ENCODE measurements at places on chromosomes 11 and 22.

DNA sequence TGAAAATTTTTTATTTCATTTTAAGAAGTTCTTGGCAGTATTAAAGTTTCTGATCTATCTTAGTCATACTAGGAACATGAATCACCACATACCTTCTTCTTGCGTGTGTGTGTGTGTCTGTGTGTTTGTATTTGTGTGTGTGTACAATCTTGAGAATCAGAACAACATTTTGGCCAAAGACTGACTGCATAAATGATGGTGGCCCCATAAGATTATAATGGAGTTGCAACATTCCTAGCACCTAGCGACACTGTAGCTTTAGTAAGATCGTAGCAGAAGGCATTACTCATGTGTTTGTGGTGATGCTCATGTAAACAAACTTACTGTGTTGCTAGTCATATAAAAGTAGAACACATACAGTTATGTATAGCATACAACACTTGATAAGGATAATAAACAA is 205.4 kb downstream of the FAM76B start:
- DNase-seq = no peak

GRCh38 chr11:66417000-66417399 is 3.8 kb upstream of the NPAS4 start:
- no peak for DNase-seq

GRCh38 chr11:117871160-117871559 is 5.3 kb downstream of the FXYD6 start:
- no peak for DNase-seq

- DNase-seq = no peak
Observed at GRCh38 chr11:101498891-101499290, 84.9 kb downstream of the TRPC6 start.

GRCh38 chr11:59883597-59883996 is 5.0 kb downstream of the OOSP3 start:
- no peak for DNase-seq

GRCh38 chr11:113034576-113034975 is 73.4 kb downstream of the NCAM1 start:
- DNase-seq = no peak

GRCh38 chr11:10592331-10592730 is 23.9 kb upstream of the LYVE1 start:
- no peak for DNase-seq

GRCh38 chr22:23689414-23689813 is 1.4 kb upstream of the RGL4 start:
- DNase-seq = no peak

- no peak for DNase-seq
Observed at GRCh38 chr11:77470504-77470903, 3.4 kb downstream of the PAK1 start.

DNA sequence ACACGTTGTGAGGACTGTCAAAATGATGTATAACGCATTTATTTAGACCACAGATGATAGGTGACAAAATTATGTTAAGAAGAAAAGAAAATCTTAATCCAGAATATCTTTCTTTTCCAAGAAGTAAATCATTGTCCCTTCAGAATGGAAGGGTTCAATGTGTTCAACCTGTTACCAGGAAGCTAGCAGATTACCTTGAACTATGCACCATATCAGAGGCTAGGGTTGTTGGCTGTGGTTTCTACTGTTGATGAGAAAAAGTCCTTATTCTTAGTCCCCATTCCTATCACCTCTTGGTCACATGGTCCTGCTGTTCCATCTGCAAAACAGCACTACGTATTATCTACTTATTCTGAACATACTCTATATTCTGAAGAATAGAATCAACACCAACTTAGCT is 339.5 kb upstream of the CADM1 start:
- DNase-seq = no peak

DNA sequence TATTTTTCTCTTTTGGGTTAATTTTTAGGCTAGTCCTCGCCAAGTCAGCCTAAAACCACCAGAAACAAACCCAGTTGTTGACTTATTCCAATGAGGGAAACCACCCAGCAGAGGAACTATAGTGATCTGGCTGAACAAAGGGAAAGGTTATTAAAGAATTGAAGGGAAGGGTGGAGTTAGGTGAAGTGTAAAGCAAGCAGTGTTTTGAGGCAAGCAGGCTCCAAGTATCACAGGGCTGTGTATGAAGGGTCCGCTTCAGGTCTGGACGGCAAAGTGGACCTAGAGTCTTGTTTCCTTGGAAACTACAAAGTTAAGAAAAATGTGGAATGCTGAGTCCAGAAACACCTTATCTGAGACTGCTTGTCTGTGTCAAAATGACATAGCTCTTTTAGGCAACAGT is 3.2 kb upstream of the TCN2 start:
- no peak for DNase-seq

GRCh38 chr11:125305345-125305744 is 140.8 kb downstream of the PKNOX2 start:
- DNase-seq = no peak

DNA sequence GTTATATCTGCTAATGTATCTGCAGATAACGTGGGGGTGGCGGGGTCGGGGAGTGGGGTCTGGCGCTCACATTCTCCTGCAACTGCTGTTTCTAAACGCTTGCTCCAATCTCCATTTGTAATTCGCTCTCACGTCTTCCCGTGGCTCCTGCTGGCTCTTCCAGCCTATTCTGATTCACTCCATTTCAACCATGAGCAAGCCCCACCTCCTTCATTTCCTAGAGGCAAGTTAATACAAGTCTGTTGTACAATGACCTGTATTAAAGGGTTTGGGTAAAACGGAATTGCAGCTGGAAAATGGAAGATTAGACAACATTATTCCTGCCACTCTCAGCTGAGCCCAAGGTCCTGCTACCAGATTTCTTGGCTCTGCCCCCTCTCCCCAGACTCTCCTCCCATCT is 132.3 kb downstream of the CSNK2A3 start:
- no peak for DNase-seq

GRCh38 chr22:41919357-41920224 is 4.7 kb upstream of the SHISA8 start:
- peak; percentile 67 for DNase-seq

DNA sequence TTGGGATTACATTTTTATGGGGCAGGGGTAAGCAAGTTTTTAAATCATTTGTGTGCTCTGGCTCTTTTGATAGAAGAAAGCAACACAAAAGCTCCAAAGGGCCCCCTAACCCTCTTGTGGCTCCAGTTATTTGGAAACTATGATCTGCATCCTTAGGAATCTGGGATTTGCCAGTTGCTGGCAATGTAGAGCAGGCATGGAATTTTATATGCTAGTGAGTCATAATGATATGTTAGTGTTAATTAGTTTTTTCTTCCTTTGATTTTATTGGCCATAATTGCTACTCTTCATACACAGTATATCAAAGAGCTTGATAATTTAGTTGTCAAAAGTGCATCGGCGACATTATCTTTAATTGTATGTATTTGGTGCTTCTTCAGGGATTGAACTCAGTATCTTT is 10.1 kb downstream of the RAG1 start:
- DNase-seq = no peak

DNA sequence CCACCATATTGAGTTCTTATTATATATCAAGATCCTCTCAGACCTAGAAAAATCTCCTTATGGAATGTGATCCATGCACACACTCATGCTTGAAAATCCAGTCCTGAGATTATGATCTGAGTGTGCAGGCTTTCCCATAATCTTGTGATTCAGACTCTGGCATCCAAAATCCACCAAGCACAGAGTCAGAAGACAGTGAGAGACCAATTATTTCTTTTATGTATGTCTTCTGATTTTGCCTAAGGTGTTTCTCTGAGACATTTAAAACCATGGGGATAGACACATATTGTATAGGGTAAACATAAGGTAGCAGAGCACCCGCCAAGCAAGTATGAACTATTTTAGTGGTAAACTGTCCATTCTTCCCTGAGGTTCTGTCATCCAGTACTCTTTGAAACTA is 52.0 kb upstream of the MMP13 start:
- no peak for DNase-seq

- no peak for DNase-seq
Observed at GRCh38 chr11:103167166-103167565, 57.9 kb downstream of the DYNC2H1 start.

DNA sequence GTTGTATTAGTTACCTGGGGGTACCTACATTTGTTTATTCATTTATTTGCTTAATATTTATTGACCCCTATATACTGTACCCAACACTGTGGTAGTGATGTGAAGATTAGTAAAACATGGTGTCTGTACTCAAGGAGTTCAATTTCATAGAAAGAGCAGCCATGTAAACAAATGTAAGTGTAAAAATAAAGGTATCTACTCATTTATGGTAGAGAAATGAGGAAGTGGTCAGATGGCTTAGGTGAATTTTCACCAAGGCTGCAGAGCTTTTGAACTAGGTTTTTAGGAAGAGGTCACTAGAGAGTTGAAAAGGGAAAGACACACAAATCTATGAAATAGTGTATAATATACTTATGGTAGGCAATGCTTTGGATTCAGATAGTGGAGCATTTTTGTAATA is 11.1 kb downstream of the CTR9 start:
- no peak for DNase-seq

DNA sequence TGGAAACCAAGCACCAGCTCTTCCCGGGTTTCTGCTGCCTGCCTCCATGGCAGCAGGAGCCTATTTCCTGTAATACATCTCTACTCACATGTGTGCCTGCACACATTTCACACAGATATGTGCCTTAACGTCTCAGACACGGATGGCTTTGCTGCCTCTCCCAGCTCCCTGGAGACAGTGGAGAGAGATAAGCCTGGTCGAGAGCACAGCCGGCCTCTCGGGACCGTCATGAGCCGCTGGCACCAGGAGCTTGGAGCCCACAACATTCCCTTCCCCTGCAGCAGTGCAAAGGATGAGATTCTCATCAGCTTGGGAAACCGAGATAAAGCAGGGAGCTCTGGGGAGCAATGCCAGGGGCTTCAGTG is 587.7 kb downstream of the BRD1 start:
- peak; percentile 8 for DNase-seq

DNA sequence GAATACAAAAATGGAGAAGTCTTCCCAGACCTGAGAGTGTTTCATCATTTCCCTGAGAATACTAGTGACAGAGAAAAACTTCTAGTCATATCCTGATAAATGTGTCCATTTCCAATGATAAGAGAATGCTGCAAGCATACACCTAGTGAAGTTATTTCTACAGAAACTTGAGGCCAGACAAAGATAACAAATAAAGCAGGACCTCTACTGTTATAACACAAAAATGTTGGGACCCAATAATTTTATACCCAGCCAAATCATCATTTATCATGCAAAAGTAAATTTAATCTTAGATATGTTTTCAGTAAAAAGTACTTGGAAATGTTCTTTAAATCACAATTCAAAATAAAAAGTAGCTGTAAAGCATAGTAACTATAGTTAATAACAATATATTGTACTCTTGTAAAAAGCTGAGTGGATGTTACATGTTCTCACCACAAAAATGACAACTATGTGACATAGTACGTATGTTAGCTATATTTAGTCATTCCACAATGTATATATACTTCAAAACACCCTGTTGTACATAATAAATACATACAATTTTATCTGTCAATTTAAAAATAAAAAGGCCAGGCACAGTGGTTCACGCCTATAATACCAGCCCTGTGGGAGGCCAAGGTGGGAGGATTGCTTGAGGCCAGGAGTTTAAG is 12.6 kb downstream of the RRAS2 start:
- DNase-seq = no peak

GRCh38 chr11:118000067-118000849 is 14.1 kb downstream of the IL10RA start:
- no peak for DNase-seq

DNA sequence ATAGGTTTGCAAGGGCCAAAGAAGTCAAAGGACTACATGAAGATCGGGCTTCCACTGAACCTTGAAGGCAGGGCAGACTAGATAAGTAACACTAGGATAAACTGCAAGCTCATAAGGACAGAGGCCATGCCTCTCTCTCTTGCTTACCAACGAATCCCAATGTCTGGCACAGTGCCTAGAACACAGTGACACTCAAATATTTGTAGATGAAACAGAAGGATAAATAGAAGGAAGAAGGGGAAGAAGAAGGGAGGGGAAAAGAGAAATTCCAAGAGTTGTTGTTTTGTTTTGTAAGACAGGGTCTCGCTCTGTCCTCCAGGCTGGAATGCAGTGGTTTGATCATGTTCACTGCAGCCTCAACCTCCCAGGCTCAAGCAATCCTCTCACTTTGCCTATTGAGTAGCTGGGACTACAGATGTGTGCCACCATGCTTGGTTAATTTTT is 26.9 kb downstream of the SIK3 start:
- no peak for DNase-seq

DNA sequence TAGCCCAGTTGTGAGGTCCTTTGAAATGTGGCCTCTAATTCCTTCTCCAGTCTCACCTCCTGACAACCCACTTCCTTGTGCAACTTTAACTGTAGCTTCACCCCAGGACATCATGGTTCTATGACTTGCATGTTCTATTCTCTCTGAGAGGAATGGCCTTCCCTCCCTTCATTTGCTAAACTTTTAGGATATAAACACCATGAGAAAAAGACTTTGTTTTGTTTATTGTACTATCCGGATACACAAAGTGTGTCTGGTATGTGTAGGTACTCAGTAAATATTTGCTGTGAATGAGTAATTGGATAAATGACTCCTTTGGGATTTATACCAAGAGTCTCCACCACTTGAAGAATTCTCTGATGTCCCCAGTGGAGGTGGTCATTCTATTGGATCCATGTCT is 547.6 kb downstream of the INSC start:
- DNase-seq = no peak

DNA sequence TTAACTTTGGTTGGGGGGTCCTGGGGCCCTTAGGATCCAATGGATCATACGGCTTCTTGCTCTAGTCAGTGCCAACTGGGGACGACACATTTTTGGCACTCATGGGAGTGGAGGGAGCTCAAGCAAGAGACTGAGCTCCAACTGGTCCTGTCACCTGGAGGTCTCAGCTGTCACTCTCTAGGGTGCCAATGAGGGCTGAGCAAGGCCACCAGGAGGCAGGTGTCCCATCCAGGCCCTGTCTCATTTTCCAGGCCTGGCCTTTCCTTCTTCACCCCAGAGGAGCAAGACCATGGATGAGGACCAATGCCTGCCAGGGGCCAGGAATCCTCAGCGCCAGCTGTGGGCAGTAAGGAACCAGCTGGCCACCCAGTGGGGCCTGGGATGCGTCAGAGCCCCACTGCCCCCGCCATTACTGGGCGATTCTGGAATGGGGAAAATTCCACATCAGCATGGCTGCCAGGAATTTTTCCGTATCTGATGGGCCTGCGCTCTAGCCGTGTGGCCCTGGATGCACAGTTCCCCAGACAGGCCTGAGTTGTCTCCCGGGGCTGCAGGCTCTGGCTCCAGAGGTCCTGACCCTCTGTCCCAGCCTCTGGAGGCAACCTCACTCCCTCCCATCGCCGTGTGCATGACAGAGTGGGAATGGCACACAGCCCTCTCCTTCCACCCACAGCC is 669 bp upstream of the GAL3ST1 start:
- DNase-seq = no peak

DNA sequence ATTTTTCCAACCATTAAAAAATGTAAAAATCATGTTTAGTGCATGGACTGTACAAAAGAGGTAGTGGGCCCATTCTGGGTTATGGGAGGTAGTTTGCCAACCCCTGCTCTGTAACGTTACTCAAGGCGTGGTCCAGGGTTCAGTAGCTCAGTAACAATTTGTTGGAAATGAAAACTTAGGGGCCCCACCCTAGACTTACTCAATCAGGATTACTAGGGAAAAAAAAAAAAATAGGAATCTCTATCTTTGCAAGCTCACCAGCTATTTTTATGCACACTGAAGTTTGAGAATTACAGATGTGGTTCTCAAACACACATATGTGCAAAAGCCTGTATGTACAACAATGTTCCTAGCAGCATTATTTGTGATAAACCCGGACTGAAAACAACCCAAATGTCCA is 17.3 kb upstream of the LMO2 start:
- no peak for DNase-seq
